ENCODE measurements at places on chromosomes 3 and 15.

DNA sequence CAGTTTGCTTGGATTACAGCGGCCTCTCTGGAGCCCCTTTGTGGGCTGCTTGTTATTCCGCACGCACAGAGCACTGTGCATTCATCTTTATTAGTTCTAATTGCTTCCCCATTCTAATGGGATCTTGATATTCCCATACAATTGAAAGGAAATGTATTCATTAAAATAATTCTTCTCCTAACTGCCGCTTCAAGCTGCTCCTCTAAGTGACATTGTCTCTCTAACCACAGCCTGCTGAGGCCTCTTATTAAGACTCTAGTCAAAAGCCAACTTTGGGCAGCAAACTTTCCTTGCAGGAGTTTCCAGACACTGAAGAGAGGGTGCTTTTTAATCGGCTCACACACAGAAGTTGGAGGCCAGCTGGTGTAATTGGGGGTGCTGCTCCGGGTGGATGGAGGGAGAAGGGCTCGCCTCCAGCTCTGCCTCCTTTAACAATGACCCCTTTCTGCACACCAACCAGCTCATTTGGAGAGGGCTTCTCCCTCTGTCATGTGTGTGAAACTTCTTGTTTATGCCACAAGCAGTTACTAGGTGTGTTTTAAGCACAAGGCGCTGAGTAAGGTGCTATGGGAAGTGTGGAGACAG lies 5.6 kb upstream of the MAGEF1 start:
- no peak for DNase-seq

DNA sequence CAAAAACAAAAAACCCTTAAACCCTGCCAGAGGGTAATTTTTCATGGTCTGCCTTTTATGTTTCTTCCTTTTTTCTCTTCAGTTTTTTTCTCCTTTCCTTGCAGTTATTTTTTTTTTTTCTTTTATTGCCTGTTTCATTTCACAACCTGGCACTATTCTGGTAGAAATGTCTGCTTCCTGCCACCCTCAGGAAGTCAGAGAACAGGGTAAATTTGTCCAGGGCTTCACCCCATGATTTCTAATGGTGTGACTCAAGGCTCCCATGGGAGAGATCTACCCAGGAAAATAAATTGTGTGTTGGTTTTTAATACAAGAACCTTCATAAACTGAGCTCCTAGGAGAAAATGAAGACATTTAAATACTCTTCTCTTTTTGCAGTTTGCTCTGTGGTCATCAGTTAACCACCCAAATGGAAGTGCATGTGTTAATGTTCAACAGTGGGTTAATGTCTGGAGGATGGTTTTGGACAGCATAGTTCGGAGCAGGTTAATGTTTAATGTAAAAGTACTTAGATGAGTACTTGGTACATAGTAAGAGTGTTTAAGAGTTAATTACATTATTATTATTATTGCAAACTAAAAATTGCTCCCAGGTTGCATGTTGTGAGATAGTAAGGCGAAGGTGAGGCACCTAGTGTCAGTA lies 45.9 kb downstream of the CGNL1 start:
- no peak for DNase-seq

- no peak for DNase-seq
These were observed 75.8 kb upstream of the ACAN start for GRCh38 chr15:88727439-88727838.

- DNase-seq = no peak
These were observed 38.8 kb downstream of the NGLY1 start for GRCh38 chr3:25744470-25744869.

DNA sequence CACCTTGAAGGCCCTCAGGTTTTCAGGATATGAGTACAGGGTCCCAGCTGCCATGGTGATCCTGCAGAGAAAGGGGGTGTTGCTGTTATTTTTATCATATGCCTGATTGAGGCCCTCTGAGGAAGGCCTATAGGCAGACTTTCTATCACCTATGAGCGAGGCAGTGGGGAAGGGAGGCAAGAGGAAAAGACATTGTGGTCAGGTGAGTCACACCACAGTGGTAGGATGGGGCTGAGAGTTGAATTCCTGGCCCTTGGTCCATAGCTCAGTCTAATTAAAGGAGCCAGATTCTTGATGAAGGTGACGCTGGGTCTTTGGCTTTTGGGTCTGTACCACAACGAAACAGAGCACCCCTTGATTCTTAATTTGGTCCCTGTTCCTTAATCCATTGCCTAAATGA lies 72.7 kb downstream of the ZNF621 start:
- no peak for DNase-seq

DNA sequence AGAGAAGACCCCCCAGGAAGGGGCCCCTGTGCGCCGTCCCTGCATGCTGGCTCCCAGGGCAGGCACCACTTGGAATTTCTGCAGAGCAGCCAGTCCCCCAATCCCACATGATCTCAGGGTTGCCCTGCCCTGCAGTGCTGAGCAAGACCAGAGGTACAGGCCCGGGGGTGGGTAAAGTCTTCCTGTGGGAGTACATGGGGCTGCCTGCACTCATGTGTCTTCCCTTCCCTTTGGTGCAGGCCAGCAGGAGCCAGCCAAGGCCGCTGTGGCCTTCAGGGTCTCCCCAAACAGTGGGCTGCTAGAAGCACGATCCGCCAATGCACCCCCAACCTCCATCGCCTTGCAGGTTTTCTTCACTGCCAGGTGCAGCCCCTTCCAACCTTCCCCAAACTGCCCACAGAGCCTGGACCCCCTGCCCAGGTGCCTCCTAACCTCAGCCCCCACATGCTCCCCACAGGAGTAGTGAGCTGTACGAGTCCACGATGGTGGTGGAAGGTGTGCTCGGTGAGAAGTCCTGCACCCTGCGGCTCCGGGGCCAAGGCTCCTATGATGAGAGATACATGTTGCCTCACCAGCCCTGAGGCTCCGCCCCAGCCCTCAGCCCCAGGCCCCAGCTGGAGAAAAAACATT lies 15.0 kb downstream of the ACAA1 start:
- no peak for DNase-seq

DNA sequence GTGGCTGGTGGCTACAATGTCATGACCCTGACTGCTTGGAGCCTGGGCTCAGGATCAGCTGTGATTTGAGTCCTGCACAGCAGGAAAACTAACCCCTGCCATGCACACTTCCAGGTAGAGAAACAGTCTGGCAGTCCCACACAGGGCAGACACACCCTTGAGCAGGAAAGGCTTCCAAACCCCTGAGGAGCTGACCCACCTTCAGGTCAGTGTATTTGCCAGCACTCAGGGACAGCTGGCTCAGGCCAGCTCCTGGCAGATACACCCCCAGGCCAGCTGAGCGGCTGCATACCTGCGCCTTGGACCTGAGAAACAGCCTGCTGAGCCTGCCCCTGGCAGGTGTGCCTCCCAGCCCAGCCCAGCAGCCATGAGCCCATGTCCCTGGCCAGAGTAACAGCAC lies 22.2 kb upstream of the CDAN1 start:
- DNase-seq = no peak

GRCh38 chr15:27328608-27329007 lies 357.6 kb downstream of the GABRG3 start:
- DNase-seq = no peak

GRCh38 chr3:16890597-16891333 lies 6.0 kb downstream of the PLCL2 start:
- DNase-seq = no peak

GRCh38 chr3:10399634-10400033 lies 78.7 kb upstream of the SEC13 start:
- no peak for DNase-seq

DNA sequence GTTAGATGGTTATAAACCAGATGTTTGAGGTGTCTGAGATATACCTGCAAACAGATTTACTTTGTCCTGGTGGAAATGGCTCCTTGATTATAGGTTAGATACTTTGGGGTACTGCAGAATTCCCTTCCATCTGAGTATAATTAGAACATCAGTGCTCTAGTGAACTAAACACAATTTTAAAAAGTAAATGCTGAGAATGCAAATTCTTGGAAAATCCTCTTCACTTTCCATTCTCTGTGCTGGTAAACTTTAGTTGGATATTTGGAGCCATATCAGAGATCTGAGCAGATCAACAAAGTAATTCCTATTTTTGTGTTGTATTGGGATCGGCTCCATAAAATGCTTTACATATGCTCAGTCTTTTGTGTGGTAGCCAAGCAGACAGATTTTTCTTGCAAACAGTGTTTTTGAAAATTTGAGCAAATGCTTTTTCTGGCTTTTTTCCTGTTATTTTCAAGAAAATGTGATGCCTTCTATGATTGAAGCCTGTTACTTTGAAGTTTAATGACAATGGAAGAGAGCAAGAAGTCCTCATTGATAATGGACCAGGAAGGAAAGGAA lies 37.9 kb upstream of the KCNH8 start:
- DNase-seq = no peak

DNA sequence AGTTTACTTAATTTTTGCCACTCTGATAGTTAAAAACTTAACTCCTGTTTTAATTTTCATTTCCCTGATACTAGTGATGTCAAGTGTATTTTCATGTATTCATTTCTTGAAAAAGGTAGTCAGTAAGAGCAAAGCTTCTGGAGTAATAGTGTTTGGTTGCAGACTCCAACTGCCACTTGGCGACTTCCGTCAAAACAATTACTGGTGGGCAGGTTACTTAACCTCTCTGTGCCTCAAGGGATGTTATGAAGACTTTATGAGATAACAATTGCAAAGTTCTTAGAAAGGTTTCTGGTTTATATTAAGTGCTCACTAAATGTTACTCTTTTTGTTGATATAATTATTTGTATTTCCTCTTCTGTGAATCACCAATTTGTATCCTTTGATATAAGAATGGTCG lies 129.7 kb downstream of the NFKBIZ start:
- DNase-seq = no peak

DNA sequence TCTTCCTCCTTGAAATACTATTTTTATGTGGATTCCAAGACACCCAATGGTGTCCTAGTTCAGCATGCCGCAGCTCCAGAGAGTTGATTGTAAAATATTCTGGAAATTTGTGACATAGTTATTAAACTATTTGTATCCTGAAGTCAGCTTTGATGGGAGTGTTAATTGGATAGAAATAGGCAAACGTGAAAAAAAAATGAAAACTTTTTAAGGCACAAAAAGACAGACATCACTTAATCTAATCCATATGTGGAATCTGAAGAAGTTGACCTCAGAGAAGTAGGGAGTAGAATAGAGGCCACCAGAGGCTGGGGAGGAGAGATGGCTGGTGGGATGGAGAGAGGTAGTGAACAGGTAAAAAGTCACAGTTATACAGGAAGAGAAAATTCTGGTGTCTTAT lies 704.2 kb downstream of the ROBO1 start:
- DNase-seq = no peak

DNA sequence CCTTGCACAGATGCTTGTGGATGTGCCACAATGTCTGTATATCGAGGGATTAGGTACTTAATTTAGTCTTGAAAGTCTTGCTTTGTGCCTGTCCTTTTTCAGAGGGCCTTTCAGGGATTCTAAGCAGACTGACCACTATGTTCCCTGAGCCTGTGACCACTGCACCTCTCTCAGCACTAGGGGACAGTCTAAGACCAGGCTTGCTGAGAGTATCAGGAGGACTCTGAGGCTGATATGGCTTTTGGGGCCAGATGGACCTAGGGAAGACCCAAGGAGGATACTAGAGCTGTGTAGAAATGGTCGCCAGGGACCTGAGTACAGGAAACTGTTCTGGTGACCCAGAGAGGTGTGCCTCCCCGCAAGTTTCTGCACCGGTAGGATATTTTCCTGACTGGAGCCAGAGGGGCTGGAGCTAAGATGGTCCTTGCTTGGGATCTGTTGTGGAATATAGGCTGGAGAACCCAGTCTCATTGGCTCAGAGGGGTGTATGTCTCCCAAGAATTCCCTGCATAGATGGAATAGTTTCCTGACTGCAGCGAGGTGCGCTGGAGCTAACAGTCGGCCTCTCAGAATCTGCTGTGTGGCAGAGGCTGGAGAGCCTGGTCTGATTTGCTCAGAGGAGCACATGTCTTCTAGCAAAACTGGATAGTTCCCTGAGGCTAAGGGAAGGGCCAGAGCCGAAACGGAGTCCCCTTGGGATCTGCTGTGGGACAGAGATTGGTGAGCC lies 213.2 kb upstream of the DCBLD2 start:
- no peak for DNase-seq

- DNase-seq = no peak
These were observed 372.7 kb upstream of the ATP10A start for GRCh38 chr15:26235864-26236263.

GRCh38 chr3:156563900-156564682 lies 9.2 kb upstream of the SSR3 start:
- DNase-seq = no peak

- DNase-seq = no peak
These were observed 416.1 kb downstream of the ROBO1 start for GRCh38 chr3:79351699-79352098.

GRCh38 chr3:5002871-5003247 lies 23.6 kb downstream of the BHLHE40 start:
- no peak for DNase-seq

GRCh38 chr15:90062462-90062932 lies 39.8 kb downstream of the IDH2 start:
- DNase-seq = peak; percentile 45

- no peak for DNase-seq
These were observed 121.9 kb downstream of the NEO1 start for GRCh38 chr15:73174171-73174570.

GRCh38 chr3:15345608-15346137 lies 13.3 kb upstream of the SH3BP5 start:
- no peak for DNase-seq

GRCh38 chr15:26087881-26088280 lies 224.8 kb upstream of the ATP10A start:
- no peak for DNase-seq

DNA sequence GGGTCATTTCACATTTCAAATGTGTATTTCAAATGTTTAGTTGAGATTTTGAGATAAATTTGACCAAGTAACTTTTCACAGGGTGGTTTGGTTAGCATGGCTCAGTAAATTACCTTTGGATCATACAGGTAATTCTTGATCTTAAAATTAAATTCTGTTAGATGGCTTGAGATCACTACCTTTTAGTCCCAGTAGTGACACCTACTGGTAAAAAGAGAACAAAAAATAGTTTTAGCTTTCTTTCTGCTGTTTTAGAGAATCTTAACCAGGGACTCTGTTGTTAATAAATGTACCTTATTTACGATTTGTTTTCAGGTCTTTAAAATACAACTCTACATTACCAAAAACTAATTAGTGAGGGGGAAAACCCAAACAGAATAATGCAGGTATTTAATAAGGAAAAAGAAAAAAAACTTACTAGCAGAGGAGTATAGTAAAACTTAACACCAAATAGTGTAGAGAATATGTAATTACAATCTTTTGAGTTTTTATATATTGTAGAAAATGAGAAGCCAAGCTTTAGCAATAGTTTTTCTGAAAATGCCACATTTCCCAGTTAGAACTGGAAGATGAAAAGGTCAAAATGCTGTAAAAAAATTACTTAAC lies 620.3 kb upstream of the AGTR1 start:
- no peak for DNase-seq

- DNase-seq = no peak
These were observed 213.6 kb downstream of the RBMS3 start for GRCh38 chr3:29494305-29495036.

DNA sequence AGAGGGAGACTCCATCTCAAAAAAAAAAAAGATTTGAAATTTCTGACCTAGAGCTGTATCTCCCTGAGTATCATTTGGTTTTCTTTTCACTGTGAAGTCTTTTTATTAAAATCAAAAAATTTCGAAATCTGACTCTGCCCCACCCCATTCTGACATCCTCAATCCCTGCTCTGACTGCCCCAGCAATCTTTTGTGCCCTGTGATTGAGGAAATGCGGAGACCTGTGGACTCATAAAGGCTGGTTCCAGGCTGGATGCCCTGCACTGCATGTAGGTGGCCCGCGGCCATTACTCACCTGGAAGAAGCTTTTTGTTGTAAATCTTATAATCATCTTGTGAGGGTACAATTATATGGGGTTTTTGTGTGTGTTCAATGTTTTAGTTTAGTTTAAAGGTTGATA lies 147.3 kb upstream of the SEMA6D start:
- no peak for DNase-seq

- DNase-seq = peak; percentile 12
These were observed 17.1 kb downstream of the TRAIP start for GRCh38 chr3:49839193-49839809.
